Stimulated activated CD8-positive, alpha-beta memory T cell treated with anti-CD3 and anti-CD28 coated beads, Interleukin-7, amount 100 ng/mL, for 1 hour (primary cell): ENCODE measurements at places on chromosomes 2 and 18.

GRCh38 chr2:25103287-25103871 is 61.5 kb downstream of the EFR3B start:
- no peak for DNase-seq

DNA sequence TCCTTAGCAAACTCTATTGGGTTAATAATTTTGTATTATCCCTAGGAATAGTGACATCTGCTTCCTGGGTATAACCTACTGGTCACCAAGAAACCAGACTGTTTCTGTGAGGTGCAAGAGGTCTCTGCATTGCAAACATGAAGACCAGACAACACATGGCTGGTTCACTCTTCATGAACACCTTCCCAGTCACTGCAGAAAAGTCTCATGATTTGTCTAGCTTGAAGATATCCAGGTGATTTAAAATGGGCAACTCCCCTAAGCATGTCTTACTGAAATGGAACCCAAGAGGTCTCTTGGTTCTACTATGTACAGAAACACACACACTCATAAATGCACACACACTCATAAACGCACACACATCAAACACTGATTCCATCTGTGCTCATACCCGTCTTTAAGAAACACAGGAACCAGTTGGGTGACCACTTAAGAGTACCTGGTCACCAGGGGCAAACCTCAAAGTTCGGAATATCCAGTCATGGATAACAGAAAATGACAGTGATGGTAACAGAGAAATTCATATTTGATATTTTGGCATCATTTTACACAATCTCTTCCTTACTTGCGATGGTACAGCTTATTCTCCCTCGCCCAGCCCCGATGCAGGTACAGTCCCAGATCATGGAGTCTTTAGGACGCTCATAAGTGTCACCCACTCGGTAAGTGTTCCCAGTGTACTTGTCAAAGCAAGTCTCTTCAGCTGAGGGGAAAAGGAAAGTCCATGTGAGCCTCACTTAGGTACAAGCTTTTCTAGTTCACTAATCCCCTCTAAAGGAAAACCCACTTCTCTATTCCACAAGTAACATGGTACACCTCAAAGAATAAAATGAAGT is 2.9 kb downstream of the FN1 start:
- no peak for DNase-seq

GRCh38 chr2:144237830-144238627 is 281.9 kb downstream of the ZEB2 start:
- no peak for DNase-seq

GRCh38 chr2:178394859-178395258 is 56.1 kb downstream of the PRKRA start:
- no peak for DNase-seq

GRCh38 chr18:2538236-2538635 is 33.1 kb downstream of the METTL4 start:
- no peak for DNase-seq

- no peak for DNase-seq
These were observed 763 bp downstream of the CCDC141 start for GRCh38 chr2:179049203-179049545.

- DNase-seq, result no peak
These were observed 16.2 kb downstream of the SS18 start for GRCh38 chr18:26074246-26074645.

DNA sequence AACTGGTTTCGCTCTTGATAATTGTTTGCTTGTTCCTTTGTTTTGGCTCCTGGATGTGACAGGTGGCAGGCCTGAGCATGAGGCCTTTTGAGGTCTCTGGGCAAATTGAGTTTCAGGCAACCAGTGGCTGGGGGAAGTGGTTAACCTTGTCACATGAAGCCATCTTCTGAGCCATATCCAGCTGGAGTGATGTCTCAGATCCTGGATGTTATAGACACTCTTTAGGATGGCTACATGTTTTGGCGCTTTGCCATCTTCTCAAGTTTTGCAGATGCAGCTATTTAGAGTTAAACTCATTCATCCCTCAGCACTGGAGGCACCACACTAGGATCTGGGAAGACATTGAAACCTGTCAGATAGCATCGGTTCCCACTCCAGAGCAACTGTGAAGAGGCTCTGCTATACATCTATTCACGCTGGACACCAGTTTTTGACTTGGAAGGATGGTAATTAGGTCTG is 25.3 kb upstream of the TACR1 start:
- DNase-seq, result no peak

DNA sequence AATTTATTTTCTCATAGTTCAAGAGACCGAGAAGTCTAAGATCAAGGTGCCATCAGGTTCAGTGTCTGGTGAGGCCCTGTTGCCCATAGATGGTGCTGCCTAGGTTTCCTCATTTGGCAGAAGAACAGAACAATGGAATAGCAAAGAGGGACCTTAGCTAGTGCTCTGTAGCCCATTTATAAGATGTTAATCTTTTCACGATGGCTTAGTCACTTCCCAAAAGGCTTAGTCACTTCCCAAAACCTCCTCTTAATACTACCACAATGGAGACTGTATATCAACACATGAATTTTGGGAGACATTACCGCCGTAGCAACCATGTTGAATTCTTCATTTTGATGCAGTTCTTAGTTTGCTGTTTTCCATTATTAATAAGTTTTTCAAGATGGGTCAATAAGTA is 246.3 kb upstream of the NRP2 start:
- no peak for DNase-seq

GRCh38 chr2:230012267-230012884 is 56.3 kb downstream of the SLC16A14 start:
- DNase-seq, result no peak

GRCh38 chr2:86123328-86123925 is 17.4 kb downstream of the PTCD3 start:
- no peak for DNase-seq

DNA sequence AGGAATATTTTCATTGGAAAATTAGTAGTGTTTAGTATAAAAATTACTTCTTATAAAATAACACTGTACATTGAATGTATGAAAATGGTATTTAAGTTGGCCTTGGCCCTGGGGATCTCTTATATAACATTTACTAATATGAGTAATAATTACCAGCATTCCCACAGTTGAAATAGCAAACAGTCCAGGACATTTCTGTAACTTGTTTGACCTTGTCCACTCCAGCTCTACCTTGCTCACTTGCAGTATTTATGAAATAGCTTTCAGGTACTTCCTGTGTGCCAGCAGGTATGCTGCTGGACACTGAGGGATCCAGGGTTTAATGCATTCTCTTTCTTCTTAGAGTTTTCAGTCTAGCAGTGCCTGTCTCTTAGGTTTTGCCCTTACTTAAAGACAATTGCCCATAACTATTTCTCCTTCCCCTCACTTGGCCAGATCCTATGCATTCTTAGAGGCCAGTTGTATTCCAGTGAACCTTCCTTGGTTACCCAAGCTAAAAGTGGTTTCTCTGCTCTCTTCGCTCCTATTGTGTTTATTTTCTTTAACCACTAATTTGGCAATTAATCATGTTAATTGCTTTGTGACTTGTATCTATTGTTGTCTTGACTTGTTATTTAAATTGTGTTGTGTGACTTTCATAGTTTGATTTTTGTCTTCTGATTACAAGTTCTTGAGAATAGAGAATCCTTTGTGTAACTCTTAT is 25.9 kb downstream of the BABAM2 start:
- DNase-seq, result no peak

- DNase-seq, result no peak
These were observed 130.4 kb upstream of the CYP26B1 start for GRCh38 chr2:72278046-72278445.

DNA sequence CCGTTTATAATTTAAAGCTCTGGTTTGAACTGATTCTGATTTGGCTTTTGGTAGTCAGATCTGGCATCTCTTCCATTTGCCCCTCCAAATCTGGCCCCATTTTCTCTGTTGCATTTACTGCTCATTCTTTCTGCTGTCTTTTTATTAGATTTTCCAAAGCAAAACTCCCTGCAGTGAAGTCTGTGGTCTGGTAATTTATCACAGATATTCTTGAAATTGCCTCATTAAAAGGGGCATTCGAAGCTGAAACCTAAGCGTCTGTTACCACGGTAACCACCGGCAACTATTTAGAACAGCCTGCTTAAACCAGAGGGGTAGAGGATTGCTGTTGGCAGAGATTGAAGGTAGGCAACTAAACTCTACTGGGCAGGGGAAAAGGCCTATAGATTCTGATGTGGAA is 111.5 kb upstream of the UPP2 start:
- no peak for DNase-seq

GRCh38 chr2:236641051-236641726 is 71.6 kb downstream of the ACKR3 start:
- no peak for DNase-seq

GRCh38 chr2:238506371-238507068 is 79.8 kb downstream of the ASB1 start:
- DNase-seq, result no peak

DNA sequence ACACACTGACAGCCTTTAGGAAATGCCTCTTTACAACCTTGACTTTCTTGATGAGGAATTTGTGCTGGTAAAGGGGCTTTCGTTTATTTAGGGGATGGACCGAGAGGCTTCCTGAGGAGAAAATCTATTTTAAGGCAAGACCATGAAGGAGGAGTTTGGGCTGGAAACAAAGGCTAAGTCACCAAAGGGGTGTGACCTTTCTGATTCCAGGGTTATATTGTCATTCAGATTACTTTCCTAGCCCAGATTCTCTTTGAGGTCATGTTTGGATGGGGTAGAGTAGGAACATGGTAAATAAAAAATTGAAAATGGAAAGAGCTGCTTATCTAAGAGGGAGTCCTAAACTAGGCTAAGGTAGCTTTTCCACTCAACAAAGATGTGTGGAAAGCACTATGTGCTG is 77.1 kb upstream of the UGP2 start:
- no peak for DNase-seq

DNA sequence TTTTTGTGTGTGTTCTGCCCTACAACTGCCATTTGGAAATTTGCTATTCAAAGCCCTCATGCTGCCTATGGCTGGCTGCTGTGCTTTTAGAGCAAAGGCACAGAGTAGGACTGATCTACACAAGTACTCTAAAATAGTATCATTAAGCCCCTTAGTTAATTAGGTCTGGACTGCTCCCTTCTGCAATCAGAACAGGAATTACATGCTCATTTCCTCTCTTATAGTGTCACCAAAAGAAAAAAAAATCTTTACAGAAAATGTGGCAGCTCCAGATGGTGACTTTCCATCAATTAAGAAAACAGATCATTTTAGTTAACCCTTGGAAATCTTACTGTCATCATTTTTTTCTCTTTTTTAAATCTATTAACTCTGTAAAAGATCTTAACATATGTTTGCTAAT is 337.5 kb downstream of the RIT2 start:
- no peak for DNase-seq

DNA sequence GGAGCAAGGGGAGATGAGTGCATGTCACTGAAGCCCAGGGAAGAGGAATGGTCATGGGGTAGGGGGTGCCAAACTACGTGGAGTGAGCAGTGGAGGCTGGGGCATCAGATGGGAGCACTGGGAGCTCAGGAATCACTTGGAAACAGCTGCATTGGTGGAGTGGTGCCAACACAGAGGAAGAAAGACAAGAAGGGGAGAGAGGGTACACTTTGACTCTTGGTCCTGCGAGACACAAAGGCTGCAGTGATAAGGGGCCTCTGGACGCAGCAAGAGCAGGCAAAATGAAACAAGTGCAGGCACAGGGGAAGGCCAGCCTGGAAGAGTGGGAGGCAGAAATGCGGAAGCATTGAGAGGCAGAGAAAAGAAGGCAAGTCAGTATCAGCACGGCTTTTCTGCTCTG is 134.7 kb upstream of the SMIM21 start:
- DNase-seq, result no peak

GRCh38 chr2:238260883-238261282 is 21.0 kb upstream of the HES6 start:
- DNase-seq, result no peak

DNA sequence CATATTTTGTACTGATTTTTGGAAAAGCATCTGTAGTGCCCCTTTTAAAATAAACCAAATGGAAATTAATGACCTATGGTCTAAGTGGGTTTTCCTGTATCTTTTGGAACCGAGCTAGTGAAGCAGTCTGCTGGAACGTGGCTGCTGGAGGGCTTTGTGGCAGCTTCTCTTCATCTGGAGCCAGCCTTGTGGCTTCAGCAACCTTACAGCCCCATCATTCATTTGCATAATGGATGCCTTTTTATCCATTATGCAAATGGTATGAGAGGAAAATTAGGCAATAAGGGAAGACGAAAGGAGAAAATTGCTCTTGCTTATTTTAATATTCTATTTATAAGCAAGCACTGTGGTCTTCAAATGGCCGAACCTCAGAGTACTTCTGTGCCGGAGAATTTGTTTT is 421.0 kb downstream of the PARD3B start:
- DNase-seq, result no peak

DNA sequence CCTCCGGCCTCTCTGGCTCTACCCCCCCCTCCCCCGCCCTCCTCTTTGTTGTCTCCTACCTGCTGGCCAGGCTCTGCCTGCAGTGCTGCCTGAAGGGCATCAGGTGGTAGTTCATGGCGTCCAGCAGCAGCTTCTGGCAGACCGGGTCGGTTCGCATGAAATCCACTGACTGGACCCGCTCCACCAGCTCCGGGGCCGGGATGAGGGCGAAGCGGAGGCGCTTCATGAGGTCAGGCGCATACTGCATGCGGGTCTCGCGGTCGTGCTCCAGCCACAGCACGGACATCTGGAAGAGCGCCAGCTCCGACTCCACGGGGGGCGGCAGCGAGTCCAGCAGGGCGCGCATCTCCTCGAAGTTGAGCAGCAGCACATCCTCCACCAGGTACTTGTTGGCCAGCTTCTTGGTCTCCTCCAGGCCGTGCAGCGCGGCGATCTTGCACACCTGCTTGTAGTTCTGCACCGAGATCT is 3.2 kb downstream of the KLHL14 start:
- DNase-seq, result no peak

DNA sequence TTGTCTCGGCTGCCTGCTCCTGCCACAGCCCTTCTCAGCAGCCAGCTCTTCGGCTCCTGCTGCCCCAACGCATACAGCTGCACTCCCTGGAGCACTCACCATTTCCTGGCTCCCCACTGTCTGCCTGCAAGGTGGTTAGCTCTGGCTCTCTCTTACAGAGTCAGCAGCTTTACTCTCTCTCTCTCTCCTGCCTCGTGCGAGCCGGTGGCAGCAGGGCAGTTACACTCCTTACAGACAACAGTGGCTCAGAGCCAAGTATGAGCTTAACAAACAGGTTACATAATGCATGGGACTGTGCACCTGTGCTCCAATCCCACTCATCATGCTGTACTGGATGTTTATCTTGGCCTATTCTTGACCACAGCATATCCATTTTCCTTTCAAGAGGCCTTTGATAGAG is 47.4 kb upstream of the DNAJC10 start:
- DNase-seq, result no peak

DNA sequence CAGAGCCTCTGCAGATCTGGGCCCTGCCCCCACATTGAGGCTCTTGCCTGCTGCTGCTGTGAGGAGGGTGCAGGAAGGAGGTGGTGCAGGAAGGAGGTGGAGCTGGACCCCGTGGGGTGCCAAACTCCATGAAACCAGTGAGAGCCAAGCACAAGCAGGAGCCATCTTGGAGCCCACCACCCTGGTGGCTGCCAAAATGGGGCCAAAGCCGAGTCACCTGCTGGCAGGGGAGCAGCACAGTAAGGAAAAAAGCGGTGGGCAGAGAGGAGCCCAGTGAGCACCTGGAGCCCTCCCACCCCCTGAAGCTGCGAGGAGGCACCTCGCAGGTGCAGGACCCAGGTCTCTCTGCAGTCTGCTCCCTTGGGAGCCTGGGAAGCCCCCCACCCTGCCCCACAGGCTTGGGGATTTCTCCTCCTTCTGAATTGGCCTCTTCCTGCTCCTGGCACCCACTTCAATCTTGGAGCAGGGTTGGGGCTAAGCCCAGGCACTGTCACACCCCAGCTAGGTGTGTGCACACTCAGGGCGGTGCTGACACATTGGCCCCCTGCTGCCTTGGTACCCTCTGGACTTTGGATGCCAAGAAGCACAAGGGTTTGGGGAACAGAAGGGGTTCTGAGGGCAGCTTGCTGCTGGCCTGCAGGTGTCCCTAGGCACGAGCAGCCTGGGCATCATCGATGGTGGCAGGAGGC is 245.4 kb upstream of the LRRTM4 start:
- no peak for DNase-seq
